ENCODE measurements at places on chromosomes 12 and 14. TPM values are rescaled to one million over a fixed set of nuclear protein-coding genes. Genes with fewer than 3 reads are reported as not detected.

CLMN gene
- 25.1 TPM for polyA plus RNA-seq

SLC39A5 gene
- polyA plus RNA-seq, result 46.7 TPM

SMCO2 gene
- polyA plus RNA-seq, result 0.77 TPM

RNASE4 gene
- polyA plus RNA-seq, result 2.0 TPM

ENDOU gene
- polyA plus RNA-seq, result 0.39 TPM

YLPM1 gene
- polyA plus RNA-seq, result 87.1 TPM

Measured in right renal pelvis (tissue), 4 donors.